ENCODE measurements at places on chromosomes 16 and 17.

GRCh38 chr17:73174126-73174525 lies 9.3 kb downstream of the SSTR2 start:
- DNase-seq = no peak

- DNase-seq = no peak
Observed at GRCh38 chr16:11755022-11755760, 12.5 kb upstream of the TXNDC11 start.

- DNase-seq = no peak
Observed at GRCh38 chr16:1264345-1265089, 8.6 kb downstream of the TPSD1 start.

GRCh38 chr16:28985211-28986041 lies 574 bp downstream of the LAT start:
- DNase-seq = no peak

DNA sequence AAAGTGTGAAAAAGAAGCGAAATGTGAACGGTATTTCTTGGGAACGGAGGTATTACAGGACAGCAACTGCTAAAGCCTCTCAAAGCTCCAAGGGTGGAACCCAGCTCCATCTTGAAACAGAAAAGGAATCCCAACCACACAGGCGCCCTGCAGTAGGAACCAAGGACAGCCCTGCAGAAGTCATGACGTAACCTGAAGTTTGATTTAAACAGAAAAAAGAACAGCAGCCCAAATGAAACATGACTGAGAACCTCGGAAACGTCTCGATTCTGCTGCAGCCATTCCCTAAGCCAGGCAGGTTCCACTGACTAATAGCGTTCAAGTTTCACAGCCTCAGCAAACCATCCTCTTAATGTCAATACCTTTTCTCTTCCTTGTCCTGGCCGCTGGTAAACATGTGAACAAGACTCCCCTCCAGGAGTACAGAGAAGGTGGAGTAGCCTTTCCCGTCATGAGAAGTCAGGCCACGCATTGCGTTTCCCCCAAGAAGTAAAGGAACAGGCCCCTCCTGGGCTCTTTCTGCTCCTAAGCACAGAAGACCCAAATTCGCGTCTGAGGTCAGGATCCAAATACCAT lies 20.1 kb downstream of the SIAH1 start:
- DNase-seq = no peak

GRCh38 chr16:82963653-82964052 lies 336.9 kb downstream of the CDH13 start:
- DNase-seq = peak; percentile 22

- DNase-seq = no peak
Observed at GRCh38 chr16:12272264-12272663, 295.7 kb downstream of the SNX29 start.

GRCh38 chr16:31413381-31413780 lies 14.8 kb downstream of the COX6A2 start:
- DNase-seq = no peak

DNA sequence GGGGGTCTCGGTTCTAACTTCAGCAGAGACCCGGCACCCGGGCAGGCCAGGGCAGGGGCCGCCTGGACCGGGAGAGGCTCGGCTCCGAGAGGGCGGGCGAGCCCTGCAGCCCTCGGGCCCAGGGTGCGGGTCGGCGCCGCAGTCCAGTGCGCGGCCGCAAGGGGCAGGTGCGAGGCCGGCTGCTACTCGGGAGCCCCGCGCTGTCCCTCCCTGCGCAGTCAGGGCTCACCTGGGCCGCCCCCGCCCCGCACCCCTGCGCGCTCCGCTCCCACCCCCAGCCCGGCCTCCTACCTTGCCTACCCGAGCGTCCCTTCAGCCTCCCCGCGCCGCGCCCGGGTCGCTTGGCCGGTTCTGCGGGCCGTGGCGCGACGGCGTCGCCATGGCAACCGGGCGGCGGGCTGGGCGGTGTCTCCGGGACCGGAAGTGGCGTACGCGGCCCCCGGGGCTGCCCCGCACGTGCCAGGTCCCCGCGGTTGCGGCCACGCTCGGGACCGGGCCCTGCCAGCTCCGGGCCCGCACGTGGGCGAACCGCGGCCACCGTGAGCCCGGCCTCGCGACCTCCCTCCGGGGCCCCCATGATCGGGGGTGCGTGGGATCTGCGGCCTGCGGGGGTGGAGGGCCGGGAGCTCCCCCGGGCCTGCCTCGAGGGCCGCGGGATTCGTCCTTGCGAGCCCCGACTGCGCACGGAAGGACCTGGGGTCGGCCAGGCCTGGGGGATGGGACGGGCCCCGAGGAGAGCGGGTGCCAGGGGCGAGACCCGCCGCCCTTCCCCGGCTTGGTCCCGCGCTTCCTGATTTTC lies at the start of gene CYB561:
Gene CYB561 (minus strand): TSS at position 353 of the 799 bp plus-strand sequence. CDS start 8,759 bp downstream, outside the sequence.
- peak; percentile 80 for DNase-seq

DNA sequence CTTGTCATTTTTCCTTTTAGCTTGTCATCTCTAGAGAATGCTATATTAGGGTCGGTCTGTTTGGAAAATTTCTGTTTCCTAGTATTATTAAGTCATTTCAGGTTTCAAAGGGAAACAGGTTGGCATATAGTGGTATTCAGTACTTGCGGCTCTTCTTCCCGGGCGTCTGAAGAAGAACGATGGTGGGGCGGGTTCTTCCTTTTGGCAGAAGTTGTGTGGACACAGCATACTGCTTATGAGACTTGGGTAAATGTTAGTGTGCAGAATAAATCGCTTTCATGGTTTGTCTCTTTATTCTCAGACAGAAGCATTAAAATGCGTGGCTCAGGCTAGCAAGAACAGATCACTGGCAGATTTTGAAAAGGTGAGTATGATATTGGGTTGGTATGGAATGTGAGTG lies 9.6 kb upstream of the CDK5R1 start:
- DNase-seq = no peak

DNA sequence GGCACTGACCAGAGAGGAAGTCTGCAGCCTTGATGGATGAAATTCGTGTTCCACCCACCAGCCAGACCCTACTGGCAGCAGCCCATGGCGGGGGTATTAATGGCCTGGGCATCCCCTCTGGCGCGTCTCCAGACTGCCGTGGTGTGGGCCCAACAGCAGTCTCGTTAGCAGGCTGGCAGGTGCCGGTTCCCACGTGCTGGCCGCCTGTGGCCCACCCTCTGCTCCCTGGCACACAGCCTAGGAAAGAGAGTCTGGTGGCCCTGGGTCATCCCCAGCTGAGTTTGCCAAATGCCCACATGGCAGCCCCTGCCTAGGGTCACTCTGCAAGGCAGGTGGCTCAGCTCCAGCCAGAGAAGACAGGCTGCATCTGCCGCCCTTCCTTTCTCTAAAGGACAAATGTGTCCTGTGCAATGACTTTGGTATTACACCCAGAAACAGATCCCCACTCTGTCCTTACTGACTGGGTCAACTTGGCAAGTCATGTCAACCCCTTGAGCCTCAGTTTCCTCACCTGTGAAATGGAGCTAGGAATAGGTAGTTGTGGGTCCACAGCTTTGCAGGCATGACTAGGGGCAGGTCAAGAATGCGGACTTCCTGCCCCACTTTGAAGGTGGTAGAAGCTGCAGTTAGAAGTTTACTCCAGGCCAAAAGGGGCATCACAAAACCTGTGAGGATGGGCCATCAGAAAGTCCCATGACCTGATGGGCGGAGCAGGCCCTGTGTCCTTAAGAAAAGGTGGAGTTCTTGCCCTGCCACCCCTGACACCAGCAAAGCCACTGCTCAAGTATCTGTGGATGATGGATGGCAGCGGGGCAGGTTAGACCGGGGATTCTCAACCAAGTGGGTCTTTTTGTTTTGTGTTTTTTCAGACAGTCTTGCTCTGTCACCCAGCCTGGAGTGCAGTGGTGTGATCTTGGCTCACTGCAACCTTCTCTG lies 76.6 kb downstream of the ABCC6 start:
- DNase-seq = no peak

- no peak for DNase-seq
Observed at GRCh38 chr17:38851434-38851833, 2.1 kb downstream of the RPL23 start.

- DNase-seq = no peak
Observed at GRCh38 chr17:17922070-17922614, 50.1 kb downstream of the TOM1L2 start.

DNA sequence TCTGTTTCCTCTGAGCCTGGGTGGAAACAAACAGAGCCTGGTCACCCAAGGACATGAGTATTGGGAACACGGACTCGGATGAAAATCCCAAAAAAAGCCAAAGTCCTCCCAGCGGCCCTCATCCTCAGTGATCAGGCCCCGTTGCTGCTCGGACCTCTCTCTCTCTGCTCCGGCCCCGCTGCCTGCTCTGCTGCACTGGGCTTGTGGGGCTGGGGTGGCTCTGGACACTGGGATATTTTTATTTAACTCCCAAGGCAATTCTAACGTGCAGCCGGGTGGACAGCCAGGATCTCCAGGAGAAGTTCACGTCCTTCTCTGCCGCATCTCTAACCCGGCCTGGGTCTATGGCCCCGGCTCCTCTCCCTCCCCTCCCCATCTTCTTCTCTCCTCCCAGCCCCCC lies 280.9 kb upstream of the TNRC6C start:
- no peak for DNase-seq

DNA sequence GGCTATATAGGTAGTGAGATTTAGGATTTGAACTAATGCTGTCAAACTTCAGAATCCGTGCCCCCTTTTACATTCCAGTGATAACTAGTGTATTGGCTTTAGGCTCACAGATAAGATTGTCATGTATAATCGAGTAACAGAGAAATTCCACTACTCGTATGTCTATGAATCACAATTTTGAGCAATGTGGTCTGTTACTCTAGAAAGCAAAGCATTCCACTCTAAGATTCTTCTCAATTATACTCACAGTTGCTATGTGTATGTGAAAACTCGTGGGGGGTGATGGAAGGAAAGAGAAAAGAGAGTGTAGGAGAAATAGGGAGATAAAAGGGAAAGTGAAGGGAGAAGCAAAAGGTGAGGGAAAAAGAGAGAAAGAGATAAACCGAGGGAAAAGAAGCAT lies 1175.1 kb upstream of the GOT2 start:
- no peak for DNase-seq

- no peak for DNase-seq
Observed at GRCh38 chr17:78921437-78921971, 3.7 kb downstream of the TIMP2 start.

DNA sequence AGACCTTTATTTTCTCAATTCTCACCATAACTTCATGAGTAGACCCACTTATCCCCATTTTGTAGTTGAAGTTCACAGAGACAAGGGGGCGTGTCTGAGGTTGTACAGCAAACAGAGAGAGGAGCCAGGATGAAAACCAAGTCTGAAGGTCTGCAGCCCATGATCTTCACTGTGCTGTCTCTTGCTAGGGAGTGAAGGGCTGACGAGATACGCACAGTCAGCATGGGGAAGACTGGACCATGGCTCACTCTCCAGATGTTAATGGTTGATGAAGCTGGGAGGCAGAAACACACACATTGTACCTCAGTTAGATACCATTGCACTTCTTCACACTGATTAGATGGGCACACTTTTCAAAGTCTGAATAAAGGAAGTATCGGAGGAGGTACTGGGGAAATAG lies 5.8 kb upstream of the MT4 start:
- no peak for DNase-seq

DNA sequence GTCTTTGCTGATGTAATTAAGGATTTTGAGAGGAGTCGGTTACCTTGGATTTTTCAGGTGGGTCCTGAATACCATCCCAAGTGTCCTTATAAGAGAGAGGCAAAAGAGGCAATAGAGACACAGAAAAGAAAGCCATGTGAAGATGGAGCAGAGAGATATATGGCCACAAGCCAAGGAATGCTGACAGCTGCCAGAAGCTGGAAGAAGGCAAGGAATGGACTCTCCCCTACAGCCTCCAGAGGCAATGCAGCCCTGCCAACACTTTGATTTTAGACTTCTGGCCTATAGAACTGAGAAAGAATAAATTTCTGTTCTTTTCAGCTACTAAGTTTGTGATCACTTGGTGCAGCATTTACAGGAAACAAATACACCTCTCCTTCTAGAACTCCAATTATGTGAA lies 8.2 kb upstream of the RNFT1 start:
- DNase-seq = no peak
